ENCODE measurements at places on chromosomes 7 and 10.

DNA sequence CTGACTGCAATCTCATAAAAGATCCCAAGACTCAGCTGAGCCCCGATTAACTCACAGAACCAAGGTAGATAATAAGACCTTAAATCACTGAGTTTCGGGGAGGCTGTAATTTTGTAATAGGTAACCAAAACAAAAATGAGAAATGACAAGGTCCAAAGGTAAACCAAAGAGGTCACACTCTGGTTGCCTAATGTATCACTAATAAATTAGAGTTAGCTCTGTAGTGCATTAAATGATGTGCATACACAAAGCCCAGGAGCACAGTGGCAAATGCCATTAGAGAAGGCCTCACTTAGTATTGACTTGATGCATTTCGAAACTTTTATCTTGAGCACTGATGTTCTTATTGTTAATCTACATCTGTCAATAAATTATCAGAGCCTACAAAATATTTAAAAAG, 237.7 kb upstream of the CCDC6 start:
- DNase-seq = no peak

DNA sequence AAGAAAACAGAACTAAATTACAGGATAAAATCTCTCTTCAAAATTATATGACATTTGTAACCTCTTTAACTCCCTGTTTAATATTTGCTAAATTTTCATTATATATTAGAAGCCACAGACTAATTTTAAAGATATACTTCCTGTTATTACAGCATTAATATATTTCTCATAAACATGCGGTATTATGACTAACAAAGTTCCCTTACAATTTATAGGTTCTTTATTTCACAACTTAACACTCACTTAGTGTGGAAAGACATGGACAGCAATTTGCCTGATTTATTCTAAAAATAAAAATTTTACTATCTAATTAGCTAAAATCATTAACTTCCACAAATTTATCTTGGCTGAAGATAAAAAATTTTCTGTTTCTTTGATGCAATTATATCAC, 29.0 kb downstream of the CTNNA3 start:
- DNase-seq = no peak

DNA sequence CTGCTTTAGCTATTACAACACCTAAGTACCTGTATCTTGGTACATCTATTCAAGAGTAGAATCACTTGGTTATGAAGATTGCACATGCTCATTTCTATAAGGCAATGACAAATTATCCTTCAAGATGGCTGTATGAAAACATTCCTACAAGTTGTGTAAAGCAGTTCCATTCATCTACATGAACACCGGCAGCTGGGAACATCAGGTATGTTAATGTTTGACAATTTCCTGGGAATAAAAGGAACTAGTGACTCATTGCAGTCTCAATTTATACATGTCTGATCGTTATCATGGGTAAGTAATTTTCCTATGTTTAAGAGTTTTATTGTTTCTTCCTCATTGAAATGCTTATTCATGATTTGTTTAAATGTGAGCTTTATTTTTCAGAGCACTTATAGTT, 203.2 kb upstream of the SEMA3E start:
- no peak for DNase-seq

DNA sequence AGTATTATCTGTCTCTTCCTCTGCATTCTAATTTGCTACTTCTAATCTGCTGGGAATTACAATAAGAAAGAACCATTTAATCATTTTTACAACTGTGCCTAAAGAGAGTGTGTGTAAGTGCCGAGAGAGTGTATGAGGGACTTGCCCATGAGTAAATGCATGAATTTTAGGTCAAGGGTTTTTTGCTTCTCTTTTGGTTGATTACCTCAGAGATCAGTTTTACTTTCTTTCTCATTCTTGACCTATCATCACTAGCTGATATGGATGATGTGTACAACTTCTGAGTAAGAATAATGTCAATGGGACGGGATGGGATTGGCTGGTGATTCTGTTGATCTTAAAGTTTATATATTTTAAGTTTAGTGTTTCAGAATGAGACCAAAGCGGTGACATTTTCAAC, 47.8 kb downstream of the IKZF1 start:
- no peak for DNase-seq

- no peak for DNase-seq
Observed at GRCh38 chr10:94186722-94187121, 176.0 kb downstream of the NOC3L start.

Measured in NCI-H1417 treated with DMSO at 0.1 percent for 48 hours (cell line).